ENCODE measurements at places on chromosomes 7 and 10. TPM values are rescaled to one million over a fixed set of nuclear protein-coding genes. Genes with fewer than 3 reads are reported as not detected.

DNA sequence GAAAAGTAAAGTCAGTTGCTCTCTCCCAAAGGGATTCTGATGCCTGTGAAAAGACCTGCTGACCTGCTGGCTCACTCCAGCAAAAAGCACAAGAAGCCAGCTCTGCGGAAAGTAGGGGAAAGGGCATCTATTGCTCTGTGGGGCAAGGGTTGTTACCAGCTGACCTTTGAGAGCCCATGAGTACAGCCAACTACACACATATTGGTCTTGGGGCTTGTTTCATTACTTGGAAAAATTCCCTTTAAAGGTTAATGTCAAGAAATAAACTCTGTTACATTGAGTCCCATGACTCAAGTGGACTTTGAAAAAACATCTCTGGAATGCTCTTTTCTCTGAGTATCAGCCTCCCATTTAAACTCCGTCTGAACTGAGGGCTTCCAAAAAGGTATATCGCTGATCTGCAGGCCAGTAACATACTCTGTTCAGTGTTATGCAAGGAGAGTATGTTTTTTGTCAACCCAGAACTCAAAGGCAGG is 53.2 kb downstream of the PANK1 start:
- DNase-seq: no peak

DNA sequence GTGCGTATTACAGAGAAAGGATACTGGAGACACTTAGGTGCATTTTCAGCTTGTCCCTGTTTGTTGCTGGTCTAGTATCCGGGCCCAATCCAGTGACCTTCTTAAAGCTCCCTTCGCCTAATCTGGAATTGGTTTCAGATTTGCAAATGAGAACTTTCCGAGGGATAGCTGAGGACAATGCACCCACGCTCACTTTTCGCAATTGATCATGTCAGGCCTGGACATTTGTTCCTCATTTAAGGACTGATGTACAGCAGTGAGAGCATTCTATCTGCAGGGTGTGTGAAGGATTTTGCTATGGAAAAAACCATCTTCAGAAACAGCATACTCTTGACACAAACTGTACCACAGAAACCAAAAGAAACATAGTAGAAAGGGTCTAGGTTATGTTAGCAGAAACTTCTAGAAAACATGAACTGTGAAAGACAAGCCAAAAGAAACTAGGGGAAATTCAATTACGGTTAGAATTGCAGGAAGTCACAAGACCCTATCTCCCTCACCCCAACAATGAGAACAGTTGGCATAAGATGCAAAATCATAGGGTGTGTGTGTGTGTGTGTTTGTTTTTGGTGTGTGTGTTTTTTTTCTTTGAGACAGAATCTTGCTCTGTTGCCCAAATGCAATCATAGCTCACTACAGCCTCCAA is 331.1 kb downstream of the CALN1 start:
- DNase-seq: no peak

DNA sequence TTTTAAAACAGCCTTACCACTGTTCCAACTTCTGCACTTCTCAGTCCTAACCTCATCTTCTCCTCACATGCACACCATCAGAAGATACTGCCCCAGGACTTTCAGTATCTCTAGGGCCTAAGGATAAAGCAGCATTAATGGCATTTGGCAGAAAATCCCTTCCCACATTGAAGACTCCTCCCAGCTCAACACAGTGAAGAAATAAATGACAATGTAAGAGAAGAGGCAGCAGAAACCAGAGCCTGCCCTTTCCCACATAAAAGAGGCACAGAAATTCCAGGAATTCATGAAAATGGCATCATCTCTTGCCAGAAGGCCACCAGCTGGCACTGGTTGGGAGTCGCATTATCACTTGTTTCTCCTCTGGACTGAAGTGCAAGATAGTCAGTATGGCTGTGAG is 3.7 kb downstream of the GCC1 start:
- peak; percentile 35 for DNase-seq

GRCh38 chr7:26284995-26285632 is 6.5 kb upstream of the SNX10 start:
- no peak for DNase-seq

- no peak for DNase-seq
Observed at GRCh38 chr10:94623572-94623971, 60.0 kb upstream of the CYP2C18 start.

DNA sequence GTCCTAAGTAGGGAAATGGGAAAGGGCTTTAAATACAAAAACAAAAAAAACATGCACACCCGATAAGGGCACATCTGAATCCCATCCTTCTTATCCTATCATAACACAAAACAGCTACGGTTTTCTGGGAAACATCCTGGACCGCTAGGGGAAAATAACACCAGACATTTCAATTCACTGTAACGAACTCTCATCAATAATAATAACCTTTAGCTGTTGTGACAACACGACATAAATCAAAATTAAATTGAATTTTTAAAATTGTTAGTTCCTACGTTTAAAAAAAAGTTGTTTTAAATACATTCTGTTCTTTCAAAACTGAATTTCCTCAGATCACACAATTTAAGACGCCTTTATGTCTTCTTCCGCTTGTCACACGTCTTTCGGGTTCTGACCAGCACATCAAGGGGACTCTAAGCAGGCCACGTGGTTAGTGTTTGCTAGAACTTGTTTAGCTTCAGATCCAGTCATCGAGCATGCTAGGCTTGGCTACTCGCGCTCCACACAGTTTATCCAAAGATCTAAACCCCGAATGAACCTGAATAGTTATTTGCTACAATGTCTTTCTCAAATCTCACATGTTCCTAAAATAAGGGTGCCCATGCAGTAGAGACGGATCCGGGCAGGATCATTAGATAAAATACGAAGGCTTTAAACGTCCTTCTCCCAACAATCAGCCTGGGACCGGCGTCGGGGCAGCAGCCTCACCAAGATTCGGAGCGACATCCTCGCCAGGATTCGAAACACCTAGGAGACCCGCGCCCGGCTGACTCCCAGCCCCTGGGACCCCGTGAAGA is 839 bp downstream of the IKZF5 start:
- peak; percentile 45 for DNase-seq

GRCh38 chr7:32316839-32317238 is 173.3 kb downstream of the LSM5 start:
- no peak for DNase-seq

DNA sequence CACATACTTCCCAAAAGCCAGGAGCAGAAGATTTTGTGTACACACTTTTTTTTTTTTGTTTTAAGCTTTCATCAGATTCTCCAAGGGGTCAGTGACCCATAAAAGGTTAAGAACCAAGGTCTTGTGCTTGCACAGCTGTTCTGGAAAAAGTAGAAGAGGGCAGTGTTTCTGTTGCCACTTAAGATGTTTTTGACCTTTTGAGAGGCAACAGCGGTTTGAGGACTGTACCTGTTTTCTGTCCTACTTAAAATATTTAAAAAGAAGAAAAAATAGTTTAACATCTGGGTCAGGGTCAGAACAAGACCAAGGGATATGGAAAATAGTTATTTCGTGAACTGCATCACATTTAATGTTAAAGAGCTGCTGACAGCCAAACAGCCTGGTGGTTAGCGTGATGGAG is 32.9 kb downstream of the AUTS2 start:
- DNase-seq: no peak

- no peak for DNase-seq
Observed at GRCh38 chr10:49001870-49002672, 62.4 kb upstream of the LRRC18 start.

GRCh38 chr7:35716038-35716803 is 21.3 kb upstream of the HERPUD2 start:
- DNase-seq: no peak

DNA sequence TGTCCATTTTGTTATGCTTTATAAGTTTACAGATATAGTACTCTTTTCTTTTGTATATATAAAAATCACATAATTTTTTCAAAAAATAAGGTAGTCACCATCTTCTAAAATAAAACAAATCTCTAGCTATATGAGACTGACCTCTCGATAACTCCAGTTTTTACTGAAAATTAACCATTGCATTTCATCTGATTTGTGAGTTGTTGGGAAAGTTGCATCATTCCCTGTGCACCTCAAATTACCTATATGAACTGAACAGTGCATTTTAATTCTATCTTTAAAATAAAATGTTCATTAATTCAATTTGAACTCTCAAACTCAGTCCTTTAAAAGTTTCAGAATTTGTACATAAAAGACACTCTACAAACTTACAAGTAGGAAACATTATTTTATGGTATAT is 86.0 kb downstream of the VWDE start:
- DNase-seq: no peak

DNA sequence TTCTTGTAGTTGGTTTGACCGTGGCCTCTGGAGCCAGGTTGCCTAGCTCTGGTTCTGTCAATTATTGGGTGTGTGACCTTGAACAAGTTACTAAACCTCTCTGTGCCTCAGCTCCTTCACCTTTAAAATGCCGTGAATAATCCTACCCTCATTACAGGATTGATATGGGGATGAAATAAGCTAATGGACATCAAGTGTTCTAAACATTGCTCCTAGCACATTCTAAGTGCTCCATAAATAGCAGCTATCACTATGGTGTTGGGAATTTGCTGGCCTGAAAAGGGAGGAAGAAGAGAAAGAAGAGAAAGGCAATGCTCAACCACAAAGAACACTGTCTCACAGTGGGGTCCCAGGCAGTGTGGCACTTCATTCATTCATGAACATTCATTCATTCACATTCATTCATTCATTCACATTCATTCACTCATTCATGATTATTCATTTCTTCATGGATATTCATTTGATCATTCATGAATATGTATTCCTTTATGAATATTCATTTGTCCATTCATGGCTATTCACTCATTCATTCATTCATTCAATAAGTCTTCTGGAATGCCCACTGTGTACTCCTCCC is 38.8 kb downstream of the TMEM130 start:
- no peak for DNase-seq

DNA sequence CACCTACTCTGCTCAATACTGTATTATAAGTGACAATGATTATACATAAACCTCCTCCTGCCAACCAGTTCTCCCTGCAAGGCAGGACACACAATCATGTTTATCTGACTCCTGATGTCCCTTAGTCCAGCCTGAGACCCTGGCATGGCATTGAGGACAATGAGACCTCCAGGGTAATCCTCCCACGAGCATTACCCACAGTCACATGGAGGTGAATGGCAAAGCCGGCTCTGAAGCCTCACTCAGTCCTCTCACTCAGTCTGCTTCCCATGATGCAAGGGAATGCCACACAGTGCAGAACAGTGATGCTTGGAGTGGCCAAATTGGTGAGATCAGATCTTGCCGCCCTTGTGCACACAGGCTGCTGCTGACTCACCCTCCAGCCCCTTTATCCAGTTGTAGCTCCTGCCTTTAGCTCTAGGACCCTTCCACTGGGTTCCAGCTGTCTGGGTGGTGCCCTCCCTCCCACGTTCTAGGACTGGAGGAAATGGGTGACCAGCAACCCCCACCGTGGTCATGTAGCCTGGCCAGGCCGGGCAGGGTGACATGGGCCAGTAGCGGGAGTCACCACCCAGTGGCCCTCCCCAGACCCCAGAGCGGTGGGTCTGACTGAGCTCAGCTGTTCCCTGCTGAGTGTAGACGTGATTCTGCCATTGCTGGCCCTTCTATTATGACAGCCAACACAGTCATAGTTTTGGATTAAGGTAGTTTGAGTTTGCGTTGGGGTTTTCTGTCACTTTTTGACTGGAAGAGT is 5.5 kb upstream of the ADCY1 start:
- no peak for DNase-seq

- DNase-seq: peak; percentile 41
Observed at GRCh38 chr10:42875798-42876341, 93.3 kb downstream of the BMS1 start.

DNA sequence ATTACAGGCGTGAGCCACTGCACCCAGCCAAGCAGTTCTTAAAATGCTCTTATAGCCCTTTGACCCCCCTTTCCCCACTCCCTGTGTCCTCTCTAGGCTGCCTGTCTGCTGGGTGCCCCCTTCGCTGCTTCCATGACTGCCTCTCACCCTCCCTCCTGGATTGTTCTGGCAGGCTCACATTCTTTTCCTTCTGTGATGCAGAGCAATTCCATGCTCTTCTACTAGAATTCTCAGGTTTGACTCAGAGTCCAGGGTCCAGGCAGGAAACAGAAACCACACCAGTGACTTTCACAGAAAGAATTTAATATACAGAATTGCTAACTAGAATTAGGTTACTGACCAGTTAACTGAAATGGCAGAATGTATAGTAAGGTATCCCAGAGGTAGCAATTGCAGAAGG is 244.8 kb downstream of the BAMBI start:
- peak; percentile 11 for DNase-seq

DNA sequence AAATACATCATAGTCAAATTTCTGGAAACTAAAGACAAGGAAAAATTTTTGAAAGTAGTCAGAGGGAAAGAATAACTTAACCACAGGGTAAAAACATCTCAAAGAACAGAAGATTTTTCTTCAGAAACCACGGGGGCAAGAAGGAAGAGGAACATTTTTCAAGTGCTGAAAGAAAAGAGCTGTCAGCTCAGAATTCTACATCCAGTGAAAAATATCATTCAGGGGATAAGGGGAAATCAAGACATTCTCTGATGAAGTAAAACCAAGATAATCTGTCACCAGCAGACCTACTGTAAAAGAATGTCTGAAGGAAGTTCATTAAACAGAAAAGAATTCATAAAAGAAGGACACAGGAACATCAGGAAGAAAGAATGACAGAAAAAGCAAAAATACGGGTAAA is 111.2 kb upstream of the TMEM72 start:
- no peak for DNase-seq

DNA sequence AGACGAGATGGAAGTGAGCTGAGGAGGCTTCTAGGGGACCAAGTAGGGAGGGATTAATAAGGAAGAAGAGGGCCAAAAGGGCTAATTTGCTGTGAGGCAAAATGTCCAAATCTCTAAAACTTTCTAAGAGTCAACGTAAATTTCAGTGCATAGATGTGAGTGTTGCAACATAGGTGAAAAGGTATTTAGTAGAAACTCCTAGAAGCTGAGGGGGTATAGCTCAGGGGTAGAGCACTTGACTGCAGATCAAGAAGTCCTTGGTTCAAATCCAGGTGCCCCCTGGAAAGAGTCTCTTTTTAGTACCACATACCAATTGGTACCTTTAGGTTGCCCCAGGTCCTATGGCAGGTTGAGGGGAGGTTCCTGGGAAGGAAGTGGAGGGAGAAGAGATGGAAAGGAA is 48.7 kb upstream of the ZNF746 start:
- no peak for DNase-seq

GRCh38 chr10:112213836-112214235 is 30.3 kb upstream of the GPAM start:
- DNase-seq: no peak

DNA sequence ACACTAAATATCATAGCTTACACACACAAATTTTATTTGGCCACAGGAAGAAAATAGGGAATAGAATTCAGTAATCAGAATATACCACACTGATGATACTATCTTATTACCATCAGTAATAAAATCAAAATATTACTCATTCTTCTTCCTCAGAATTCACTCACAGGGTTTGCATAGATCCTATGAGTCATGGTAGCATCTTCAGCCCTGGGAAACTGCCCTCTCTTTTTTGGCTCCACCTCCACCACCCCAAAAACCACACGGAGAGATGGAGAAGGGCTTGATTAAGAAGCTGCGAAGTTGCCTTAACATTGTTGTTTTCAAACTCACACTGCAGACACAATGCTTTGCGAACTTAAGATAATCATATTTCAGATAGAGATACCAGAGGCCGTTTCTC is 154.1 kb upstream of the AHR start:
- peak; percentile 77 for DNase-seq

Gene TRPV5
- total RNA-seq: not detected

Gene GTF2IRD2
- total RNA-seq: 9.0 TPM

Gene CALML3
- total RNA-seq: not detected

Gene POLL
- total RNA-seq: 18.8 TPM

Gene PALD1
- total RNA-seq: not detected

Gene STEAP4
- not detected for total RNA-seq
